ENCODE measurements at places on chromosomes 13 and 19.

- no peak for DNase-seq
Measured at GRCh38 chr13:41961466-41961760, 504 bp upstream of the VWA8 start.

GRCh38 chr13:110642291-110642981, 27.1 kb downstream of the NAXD start:
- no peak for DNase-seq

DNA sequence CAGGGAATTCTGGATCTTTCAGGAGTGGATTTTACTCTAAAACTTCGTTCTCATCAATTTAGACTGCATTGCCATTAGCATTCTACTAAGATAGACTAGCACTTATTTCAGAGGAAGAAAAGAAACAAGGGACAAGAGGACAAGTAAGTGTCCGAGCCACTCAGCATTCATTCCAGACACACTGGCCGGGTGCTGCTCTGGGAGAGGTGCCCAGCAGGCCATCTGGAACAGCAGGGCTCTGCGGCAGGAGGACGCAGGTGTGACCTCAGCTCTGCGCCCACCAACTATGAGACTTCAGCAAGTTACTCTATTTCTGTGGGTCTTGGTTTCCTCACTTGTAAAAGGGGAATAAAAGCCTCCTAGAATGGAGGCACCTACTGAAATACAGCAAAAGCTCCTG, 4.2 kb downstream of the EPS15L1 start:
- no peak for DNase-seq

DNA sequence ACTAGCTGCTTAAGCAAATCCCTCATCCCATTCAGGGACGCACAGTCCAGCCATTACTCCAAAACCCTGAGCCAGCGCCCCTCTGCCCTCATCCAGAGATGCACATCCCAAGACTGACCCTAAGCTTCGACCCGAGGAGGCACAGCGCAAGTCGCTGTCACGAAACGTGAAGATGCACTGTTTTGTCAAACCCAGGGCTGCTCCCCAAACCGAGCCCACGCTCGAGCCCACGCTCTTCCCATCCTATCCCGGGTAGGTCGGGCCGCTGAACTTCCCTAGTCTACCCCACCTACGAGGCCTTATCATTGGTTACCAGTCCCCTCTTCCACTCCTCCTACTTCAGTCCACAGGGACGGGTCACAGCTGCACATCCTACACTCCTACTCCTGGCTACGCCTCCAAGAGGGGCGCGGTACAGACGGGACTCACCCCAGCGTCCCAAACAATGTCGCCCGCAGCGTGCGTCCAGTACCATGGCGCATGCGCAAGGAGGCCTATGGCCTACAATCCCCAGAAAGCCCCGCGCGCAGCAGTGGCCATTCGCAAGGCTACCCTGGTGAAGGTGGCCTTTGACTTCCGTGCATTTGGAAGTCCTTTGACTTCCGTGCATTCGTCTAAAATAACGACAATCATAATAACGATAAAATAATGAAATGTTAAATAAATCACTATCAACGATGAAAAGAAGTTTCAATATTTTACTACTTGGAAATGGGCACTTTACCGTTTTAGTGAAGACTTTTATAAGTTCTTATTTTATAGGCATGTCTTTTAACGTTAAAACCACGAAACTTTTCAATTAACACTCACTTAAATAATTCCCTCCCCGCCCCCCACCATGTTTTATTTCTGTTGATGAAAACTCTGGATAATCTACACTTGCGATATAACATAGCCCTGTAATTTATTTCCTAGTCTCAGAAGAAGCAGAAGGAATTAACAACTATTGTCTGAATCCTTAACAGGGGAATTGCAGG, at the start of gene ZNF285:
TSS of gene ZNF285 (minus strand) at position 470 of the 977 bp plus-strand sequence. CDS start 4,395 bp downstream, outside the sequence.
- DNase-seq: peak; percentile 57

DNA sequence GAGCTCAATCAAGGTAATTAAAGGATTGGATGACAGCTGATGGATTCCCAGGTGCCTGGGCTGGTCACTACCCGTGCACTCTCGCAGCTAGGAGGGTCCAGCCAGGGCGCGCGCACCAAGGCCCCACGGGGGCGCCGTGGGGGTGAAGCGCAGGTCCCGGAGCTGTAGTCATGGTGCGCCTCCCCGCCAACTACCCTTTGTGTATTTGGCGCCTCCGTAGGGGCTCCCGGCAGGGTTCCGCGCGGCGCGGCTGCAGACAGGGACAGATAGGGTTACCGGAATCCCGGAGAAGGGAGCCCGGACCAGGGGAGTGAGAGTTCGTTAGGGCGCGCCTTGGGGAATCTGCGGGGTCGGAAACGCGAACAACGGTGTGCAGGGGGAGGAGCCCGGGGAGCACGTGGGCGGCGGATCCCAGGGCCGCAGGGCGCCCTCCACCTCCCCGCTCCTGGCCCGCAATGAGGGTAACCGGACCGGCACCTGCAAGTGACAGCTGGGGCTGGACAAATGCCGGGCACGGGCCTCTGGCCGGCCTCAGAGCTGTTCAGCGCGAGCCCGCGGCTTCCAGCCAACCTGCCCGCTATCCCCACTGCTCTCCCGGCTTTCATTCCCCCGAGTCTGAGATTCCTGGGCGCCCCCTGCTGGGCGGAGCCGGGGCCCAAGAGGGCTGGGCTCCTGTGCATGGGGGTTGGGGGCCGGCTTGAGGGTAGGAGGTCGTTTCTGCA, 3.4 kb upstream of the PRAM1 start:
- peak; percentile 52 for DNase-seq

GRCh38 chr13:84588023-84588422, 705.7 kb upstream of the SLITRK1 start:
- DNase-seq: no peak

- no peak for DNase-seq
Measured at GRCh38 chr19:32814624-32815023, 54.9 kb downstream of the SLC7A9 start.

DNA sequence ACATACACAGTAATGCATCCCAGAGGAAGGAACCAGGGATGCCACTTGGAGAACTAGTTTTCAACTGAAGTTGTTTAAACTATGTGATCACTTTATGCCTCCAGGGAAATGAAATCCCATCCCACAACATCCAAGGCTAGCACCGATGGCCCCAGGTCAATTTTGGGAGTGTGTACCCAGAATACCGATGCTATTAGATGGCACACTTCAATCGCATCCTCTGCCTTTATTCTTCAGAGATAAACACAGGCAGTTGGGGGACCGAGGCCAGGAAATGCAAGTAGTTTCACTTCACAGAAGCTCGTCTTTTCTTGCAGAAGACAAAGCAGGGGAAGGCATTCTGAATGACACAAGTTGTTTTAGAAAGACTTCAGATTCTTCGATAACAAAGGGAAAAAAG, 13.8 kb downstream of the STK24 start:
- no peak for DNase-seq
